CMK (cell line): ENCODE measurements at places on chromosomes 3 and 15.

GRCh38 chr15:53208751-53209150 lies 418.6 kb upstream of the ONECUT1 start:
- no peak for DNase-seq

DNA sequence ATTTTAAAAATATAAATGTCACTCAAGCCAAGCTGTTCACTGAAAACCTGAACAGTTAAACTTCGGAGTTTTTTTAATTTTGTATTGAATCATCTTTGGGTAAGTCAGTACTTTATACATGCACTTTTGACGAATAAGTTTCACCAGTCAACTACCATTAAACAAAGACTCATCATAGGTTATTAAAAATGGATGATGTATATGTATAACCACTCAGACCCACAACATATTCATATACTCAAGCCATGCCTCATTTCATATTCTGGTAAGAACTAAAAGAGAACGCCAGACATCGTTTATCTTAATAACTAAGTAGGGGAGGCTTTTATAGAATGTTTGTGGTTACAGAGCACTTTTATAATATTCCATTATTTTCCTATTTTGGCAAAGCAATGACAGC lies 18.3 kb downstream of the MSL2 start:
- no peak for DNase-seq

GRCh38 chr3:193779933-193780332 lies 186.9 kb downstream of the OPA1 start:
- DNase-seq: no peak

DNA sequence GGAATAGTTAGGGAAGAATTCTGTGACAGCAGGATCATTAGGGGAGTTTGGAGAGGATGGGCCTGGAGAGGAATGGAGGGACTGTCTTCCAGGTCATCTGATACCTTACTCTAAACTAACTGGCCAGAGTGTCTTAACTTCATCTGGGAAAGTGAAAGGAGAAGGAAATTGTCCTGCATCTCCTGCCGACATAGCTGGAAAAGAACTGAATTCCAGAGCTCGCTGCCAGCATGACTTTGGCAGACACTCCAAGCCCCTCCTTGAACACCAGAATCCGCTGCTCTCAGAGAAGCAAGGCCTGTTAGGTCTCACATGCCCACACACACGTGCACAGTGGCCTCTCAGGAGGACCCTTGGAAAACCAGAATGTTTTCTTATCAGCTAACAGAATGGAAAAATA lies 10.5 kb downstream of the ABI3BP start:
- no peak for DNase-seq

GRCh38 chr3:128532012-128532983 lies 39.3 kb upstream of the GATA2 start:
- DNase-seq: no peak

DNA sequence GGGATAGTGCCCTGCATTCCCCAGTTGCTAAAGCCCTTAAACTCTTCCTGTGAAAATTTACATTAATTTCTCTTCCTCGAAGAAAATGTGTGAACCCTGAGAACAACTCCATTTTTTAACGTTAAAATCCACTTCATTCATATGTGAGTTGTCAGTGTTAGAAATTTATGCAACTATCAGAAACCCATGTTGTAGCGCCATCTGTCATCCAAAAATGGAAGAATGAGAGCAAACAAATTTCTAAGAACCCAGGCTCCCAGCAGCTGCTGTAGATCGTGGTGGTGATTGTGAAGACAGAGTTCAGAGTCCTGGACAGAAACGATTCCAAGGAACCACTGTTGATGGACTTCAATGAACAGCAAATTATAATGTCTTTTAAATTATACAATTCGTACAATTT lies 179.7 kb upstream of the NDN start:
- DNase-seq: no peak
